ENCODE measurements at places on chromosomes 11 and 22.

DNA sequence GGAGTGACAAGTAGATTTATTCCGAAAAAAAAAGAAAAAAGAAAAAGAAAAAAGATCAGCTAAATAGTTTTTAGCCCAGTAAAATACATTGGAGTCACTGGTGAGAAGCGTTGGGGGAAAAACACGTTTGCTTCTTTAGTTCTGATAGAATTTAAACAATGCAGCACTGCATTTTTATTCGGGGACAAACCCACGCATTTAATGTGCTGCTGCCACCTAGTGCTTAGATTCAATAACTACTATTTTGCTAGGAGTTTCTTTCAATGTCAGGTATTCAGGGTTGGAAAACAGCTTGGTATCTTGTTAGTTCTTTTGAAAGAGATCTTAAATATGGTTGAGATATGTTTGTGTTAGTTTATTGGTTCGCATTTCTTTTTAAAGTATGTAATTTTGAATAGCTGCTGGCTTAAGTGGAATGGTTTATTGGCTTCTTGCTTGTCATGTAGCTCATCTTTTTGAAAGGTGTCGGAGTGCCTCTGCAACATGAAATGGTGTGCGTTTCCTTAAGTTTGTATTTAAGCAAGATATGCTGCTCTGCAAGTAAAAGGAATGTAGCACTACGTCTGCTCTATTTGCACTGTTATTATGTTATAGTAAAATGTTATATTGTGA, 41.9 kb downstream of the SVIP start:
- DNase-seq, result peak; percentile 16

DNA sequence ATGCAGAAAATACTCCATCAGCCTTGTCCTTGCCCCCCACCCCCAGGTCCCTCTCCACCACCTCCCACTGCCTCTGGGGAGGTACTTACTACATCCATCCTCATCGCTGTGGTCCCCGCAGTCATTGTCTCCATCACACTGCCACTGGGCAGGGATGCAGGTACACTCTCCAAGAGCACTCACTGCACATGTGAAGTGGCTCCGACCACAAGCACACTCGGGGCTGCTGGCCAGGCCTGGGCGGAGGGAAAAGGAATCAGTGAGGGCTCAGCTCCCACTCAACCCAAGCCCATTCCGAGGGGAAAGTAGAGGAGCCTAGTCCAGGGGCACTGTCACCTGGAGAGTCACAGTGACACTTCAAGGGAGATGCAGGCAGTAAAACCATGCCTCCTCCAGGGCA, 15.7 kb downstream of the LRP4 start:
- no peak for DNase-seq

DNA sequence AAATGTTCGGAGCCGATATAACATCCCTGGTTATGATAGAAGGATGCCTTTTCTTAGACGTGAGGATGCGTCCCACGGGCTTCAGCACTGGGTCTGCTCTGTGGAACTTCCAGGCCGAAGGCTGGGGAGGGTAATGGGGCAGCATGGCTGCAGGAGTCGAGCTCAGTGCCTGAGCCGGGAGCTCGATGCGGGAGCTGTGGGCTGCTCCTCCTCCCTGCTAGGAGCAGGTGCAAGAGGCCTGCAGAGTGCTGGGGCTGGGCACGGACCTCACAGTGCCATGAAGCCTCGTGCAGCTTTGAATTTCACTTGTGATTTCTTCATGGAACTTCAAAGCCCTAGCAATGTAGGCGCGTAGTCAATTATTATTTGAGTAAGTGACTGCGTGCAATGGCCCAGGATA, 6.0 kb downstream of the TUBA8 start:
- no peak for DNase-seq

DNA sequence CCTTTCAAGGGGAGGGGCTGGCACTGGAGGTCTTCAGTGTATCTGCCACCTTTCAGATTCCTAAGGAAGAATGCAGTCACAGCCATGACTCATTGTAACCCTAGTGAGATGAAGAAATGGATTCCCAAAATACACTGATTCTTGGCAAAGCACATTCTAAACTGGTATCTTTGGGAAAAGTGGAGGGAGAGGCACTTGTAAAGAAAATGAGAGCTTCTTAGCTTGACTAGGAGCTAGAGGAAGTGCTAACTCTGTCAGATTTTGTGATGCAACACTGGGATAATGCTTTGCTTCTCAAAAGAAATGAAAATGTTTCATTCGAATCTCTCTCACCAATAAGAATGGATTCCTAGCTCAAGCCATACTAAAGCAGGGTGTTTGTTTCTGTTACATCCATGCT, 14.3 kb downstream of the NRIP3 start:
- no peak for DNase-seq

DNA sequence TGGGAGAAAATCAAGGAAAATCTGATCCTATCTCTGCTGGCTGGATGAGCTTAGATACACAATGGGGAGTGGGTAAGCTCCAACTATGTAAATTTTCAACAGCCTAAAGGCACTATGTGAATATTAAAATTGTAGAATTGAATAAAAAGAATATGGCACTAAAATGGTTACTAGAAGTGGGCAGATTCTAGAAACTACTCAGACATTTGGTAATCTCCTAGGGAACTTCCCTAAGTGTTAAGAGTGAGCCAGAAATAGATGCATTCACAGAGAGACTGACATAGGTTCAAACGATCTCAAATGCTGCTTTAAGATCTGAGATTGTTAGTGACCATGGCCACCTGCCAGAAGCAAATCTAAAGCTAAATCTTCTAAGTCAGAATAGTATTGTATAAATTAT, 4.3 kb upstream of the OR52E1 start:
- no peak for DNase-seq

DNA sequence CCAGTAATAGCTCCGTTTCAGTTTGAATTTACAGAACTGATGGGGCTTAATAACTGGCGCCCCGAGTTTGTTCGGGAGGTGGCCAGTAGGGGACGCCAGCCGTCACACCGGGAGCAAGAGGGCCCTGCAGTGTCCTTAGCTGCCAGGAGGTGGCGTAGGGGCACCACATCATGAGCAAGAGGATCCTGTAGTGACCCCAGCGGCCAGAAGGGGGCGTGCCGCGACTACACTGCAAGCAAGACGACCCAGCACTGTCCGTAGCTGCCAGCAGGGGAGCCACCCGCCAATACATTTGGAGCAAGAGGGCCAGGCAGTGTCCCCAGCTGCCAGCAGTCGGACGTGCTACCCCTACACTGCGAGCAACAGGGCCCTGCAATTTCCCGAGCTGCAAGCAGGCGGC, 663.7 kb upstream of the B3GAT1 start:
- peak; percentile 76 for DNase-seq

DNA sequence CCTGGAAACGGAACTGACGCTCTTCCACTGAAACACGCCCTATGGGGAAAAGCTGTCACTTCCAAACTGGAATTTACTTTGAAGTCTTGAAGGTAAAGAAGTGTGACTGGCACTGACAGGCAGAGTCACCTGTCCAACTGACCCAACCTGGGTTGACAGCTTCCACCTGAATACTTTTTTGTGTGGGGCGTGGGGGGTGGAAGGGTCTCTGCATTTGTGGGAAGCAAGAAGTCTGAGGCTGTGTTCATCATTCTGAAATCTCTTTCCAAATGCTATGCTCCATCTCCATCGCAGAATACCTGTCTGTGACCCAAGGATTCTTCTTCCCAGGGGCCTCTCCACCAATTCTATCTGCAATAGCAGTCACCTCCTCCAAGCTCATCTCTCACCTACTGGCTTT, 7.8 kb downstream of the IFT27 start:
- DNase-seq, result no peak

GRCh38 chr11:120521176-120521575, 9.6 kb downstream of the GRIK4 start:
- DNase-seq, result no peak

- no peak for DNase-seq
These were observed 10.2 kb upstream of the OOSP4A start for GRCh38 chr11:59953463-59954218.

DNA sequence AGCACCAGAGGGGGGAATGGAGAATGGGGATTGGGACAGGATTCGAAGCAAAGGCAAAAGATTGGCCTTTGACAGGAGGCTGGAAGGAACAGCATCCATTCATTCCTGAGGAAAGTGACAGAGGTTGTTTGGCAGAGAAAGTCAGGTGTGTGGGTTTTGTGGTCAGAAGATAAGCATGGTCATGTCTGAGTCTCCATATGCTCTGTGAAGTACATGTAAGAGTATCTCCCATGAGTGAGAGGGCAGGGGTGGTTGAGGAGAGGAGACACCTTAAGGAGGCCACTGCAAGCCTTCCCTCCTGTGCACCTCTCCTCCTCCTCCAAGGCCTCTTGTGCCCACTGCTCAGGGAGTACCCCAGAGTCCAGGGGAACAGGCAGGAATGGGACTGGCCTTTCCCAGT, 1.9 kb upstream of the NLRP10 start:
- DNase-seq, result no peak

DNA sequence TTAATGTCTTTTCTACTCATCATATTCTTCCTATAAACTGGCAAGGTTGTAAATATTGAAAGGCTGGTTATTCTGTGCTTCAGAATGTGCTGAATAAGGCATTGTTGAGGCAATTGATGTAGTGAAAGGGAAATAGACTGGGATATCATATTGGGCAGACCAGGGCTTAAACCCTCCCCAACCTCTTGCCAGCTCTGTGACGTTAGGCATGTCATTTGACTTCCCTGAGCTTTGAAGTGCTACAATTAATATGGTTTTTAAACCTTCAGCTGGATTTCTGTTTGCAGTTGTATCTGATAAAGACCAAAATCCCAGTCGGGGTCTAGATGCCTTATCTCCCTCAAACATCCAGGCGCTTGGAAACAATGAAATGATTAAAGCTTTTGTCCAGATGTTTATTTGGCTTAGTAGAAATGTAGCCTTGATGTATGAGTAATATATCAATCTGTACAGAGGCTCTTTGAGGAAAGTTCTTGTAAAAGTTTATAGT, 208.1 kb downstream of the DBX1 start:
- no peak for DNase-seq

GRCh38 chr11:95095858-95096587, 6.4 kb downstream of the ENDOD1 start:
- no peak for DNase-seq

DNA sequence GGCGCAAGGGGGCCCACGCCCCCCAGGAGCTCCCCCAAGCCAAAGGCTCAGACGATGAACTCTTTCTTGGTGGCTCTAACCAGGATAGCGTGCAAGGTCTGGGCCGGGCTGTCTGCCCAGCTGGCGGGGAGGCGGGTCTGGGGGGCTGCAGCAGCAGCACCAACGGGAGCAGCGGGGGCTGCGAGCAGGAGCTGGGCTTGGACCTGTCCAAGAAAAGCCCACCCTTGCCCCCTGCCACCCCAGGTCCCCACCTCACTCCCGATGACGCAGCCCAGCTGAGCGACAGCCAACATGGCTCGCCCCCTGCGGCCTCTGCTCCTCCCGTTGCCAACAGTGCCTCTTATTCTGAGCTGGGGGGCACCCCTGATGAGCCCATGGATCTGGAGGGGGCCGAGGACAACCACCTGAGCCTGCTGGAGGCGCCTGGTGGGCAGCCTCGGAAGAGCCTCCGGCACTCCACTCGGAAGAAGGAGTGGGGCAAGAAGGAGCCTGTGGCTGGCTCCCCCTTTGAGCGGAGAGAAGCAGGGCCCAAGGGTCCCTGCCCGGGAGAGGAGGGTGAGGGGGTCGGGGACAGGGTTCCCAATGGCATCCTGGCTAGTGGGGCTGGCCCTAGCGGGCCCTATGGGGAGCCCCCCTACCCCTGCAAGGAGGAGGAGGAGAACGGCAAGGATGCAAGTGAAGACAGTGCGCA, 21.6 kb upstream of the TMEM191C start:
- no peak for DNase-seq

DNA sequence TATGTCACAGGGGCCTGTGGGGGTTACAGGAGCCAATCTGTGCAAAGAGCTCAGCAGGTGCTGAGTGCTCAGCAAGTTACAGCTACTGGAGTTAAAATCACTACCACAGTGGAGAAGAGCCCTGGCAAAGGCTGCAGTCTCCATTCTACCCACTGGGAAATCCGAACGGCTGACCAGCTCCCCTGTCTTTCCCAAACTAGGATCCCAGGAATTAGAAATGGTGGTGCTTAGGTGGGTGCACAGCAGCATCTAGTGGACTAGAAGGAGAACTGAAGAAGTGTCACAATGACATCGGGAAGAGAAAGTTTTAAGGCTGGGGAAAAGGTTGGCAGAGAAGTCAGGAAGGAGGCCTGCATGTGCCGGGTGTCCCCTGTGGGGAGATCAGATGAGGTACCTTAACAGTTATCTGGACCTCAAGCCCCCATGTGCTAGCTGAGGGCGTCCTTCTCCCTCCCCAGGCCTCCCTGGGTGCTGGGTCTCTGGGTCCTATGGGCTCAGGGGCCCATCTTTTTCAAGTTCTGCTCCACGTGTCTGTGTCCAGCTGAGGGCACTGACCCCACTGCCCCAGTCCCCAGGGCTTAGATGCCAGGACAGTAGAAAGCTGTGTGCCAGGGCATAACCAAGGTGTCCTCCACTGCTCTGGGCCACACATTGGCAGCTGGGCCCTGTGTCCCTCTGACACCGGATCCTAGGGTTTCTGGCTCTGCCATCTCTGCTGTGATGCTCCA, 1.9 kb downstream of the PIWIL3 start:
- no peak for DNase-seq

- DNase-seq, result no peak
These were observed 13.6 kb downstream of the KCNJ5 start for GRCh38 chr11:128904656-128905344.

GRCh38 chr11:3160252-3161031, 4.7 kb downstream of the OSBPL5 start:
- no peak for DNase-seq

- no peak for DNase-seq
These were observed 26.8 kb downstream of the POU2AF1 start for GRCh38 chr11:111352231-111352746.

- DNase-seq, result no peak
These were observed 18.9 kb upstream of the UVRAG start for GRCh38 chr11:75796091-75796435.

DNA sequence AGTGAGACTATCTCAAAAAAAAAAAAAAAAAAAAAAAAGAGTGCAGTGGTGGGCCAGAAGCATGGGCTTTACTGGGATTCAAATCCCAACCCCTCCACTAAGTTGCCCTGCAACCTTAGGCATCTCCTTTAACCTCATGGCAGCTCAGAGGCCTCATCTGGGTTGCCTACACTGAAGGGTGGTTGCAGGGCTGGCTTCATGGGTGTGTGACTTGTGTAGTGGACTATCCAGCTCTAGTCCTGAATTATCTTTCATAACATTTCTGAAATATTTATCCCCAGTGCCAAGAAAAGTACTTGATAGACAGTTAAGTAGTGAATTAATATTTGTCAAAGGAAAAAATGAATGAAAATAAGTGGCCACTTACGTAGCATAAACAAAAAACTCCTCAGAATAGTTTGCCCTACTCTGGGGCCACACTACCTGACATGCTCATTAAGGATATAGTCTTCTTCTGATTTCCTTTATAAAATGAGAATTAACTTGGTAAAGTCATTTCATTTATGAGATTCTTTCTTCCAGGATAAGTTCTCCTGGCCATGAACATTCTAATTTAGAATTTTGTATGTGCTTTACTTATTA, 116.0 kb upstream of the SYT13 start:
- no peak for DNase-seq

DNA sequence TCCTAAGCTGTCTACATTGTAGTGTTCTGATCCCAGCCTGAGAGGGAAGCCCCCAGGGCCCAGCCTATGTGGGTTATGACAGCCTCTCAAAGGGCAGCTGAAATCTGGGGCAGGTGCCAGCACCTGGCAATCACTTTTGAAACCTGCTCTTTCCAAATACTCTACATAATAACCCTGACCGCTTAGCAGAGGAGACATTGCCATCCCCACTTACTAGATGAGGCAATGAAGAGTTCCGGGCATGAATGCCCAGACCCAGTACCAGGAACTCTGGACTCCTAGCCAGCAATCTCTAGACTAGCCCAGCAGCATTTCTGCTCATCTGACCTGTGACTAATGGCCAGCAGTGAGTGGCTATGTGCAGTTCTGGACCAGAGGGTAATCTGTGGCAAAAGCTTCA, 412.4 kb upstream of the CADM1 start:
- DNase-seq, result no peak

Measured in Jurkat, Clone E6-1 (cell line).